ENCODE measurements at places on chromosomes 2 and 18.

DNA sequence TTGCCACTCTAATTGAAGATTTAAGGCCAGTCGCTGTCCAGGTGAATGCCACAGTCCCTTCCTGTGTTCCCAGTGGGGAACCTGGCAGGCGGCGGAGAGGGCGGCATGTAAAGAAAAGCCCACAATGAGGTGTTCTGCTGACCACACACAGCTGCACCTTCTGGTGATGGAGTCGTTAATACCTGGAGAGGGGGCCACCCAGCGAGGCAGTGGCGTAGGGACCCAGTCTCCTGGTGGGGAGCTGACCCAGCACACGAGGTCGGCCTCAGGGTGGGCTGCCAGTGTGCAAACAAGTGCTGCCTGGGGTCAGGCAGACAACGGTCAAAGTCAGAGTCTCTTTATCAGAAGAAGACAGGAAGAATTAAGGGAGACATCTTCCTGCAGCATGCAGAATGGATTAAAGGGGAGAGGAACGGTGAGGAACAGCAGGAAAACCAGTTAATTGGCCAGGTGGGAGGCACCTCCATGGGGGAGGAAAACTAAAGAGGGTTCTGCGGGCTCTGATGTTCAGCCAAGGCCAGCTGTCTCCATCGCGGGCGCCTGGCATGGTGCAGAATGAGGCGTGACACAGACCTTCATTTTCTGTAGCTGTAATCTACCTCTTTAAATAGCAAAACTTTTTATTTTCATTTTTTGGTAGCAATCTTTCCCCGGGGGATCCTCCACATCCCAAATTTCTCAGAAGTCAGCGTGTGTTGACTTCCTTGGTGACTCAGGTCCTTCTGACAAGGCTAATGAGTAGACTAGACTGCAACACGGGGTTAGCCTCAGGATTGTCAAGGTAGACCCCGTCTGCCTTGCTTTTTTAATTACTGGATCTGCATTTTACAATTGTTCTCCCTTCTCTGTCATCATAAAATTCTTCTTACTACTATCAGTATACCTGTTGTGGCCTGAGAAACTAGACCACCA lies 78.3 kb downstream of the SMAD7 start:
- no peak for DNase-seq

DNA sequence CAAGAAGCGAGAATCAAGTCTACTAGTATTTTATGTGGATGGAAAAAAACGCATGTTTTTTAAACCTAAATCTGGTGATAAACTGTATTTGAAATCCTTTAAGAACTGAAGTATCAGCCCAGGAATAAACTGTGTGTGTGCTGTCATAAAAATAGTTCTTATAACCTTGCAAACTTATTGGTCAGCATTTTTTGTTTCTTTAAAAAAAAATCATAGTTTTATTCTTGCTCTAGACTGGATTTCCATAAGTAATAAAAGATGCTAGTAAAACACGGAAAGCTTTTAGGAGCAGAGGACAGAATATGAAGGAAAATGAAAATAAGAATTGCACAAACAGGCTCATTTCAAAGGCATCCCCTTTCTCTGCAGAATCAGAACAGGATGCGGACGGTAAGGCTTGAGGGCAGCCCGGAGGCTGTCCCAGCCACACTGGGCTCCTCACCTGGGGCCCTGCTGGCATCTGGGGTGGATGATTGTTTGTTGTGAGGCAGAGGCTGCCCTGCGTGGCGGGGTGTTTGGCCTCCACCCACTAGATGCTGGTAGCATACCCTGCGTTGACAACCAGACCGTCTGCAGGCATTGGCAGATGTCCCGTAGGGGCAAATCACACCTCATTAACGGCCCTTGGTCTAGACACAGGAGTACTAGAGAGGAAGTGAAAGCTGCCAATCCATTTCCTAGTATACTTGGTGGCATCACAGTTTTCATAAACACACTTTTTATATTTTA lies 52.5 kb downstream of the MBP start:
- no peak for DNase-seq

DNA sequence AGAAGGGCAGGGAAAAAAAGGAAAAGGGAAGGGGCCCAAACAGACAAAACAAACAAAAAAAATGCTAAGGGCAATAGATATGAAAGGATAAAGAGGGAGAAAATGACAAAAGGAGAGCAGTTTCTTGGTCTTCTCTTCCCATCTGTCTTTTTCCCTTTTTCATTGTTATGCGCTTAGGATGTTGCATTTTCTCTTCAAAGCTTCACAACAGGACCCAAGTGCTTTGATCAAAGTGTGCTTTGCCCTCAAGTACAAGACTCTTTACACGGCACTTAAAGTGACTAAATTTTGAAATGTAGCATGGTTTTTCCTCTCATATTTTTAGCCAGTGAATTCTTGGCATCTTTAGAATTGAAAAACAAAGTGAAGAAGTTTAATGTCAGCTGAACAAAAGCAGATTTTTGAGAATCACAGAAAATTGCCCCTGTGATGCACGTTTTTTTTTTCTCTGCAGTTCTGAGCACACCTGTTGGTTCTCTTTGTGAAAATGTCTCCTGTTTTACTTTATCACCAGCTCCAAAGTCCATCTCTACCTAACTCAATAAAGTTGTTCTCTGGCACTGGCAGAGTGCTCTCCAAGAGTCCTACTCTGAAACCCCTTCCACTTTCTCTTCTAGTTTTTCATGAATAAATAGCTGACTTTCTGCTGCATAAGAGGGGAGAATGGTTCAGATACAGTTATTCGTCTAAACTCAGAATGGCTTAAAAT lies 126.6 kb downstream of the KCNH7 start:
- no peak for DNase-seq

DNA sequence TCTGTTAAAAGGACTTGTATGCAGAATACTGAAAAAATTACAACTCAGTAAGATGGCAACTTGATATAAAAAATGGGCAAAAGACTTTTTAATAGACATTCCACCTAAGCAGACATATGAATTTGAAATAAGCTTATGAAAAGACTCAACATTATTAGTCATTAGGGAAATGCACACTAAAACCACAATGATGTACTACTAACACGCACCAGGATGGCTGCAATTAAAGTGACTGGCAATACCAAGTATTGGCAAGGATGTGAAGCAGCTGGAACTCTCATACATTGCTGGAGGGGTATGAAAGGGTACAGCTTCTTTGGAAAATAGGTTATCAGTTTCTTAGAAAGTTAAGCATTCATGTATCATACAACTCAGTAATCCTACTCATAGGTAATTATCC lies 3.2 kb upstream of the ENOSF1 start:
- DNase-seq: no peak

DNA sequence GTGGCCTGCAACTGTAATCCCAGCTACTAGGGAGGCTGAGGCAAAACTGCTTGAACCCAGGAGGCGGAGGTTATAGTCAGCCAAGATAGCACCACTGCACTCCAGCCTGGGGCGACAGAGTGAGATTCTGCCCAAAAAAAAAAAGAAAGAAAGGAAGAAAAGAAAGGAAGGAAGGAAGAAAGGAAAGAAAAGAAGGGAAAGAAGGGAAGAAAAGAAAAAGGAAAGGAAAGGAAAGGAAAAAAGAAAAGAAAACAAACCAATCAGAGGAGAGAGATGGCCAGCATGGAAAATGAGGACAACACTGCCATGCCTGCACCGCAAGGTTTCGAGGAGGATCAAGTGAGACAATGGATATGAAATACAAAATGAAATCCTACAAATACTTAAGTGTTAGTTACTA lies 34.7 kb downstream of the NOL10 start:
- no peak for DNase-seq

DNA sequence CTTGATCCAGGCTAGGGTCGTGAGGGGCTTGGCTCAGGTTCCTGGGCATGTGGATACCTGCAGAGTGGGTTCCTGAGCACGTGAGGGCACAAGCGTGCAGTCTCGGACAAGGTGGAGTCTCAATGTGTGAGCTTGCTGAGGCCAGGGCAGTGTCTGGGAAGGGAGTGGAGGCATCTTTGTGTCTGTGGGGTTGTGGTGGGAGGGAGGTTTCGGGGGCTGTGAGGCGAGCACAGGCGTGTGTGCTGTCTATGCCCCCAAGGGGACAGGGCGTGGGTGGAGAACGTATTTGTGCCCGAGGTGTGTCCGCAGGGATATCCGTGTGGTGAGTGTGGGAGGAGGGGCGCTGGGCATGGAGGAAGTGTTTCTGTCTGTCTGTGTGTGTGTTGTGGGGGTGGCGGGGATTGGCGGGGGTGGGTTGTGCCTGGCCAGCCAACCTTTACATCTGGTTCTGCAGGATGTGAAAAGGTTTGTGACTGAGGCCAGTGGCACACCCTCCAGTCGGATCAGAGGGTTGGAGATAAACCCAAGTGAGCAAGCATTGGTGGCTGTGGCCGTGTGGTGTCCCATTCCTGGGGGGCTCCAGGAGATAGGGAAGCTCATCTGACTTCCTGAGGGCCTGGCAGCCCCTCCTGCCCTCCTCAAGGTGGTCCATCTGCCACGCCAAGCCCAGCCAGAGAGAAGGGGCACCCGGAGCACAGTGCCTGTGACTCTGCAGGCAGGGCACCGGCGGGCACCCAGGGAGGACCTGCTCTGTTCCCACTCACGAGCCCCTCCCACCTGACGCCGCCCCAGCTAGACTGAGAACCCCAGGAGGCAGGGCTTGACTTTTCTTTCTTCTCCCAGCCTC lies 57.1 kb downstream of the ZFP36L2 start:
- no peak for DNase-seq

DNA sequence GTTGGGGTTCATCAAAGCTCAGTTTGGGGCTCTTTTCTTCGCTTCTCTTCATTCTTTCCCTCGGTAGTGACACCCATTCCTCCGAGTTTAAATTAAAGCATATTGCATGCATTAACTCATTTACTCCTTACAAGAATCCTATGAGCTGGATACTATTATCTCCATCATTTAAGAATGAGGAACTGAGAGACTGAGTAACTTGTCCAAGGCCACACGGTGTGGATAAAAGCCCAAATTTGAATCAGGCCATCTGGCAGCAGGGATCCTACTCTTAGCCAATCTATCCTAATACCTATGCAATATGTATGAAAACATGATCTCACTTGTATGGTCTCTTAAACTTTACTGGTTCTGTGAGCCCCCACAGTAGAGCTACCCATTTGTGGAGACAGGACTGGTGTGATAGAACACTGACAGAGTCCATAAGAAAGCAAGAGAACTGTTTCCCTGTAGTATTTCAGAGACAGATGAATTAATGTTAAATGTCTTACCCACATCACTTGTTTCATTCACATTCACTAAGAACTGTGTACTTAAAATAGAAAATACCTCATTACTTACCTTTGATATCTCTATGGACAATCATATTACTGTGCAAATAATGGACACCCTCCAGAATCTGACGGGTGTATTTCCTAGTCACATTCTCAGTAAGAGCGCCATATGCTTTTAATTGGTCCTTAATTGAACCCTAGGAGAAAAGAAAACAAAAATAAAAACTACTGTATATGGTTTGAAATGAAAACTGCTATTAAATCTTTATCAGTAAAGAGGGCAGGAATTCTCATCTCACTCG lies 20.4 kb upstream of the ERCC3 start:
- DNase-seq: no peak

- DNase-seq: no peak
Measured at GRCh38 chr2:37560241-37560848, 111.1 kb downstream of the CDC42EP3 start.

DNA sequence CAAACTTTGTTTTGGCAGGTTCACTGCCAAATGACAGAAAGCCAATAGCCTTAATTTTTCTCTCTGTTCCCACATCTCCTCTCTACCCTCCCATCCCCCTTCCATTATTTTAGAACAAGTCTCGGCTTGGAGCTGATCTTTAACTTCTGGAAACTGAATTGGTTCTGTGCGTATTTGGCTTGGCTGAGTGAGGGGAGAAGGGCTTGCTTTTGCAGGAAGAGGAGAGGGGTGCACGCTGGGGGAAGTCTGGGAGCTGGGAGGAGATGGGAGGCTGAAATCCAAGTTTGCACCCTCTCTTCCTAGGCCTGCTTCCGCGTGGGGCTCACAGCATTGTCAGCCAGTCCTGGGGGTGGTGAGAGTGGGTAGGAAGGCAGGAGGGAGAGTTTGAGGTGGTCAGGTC lies 176.1 kb upstream of the SPRED2 start:
- DNase-seq: no peak

DNA sequence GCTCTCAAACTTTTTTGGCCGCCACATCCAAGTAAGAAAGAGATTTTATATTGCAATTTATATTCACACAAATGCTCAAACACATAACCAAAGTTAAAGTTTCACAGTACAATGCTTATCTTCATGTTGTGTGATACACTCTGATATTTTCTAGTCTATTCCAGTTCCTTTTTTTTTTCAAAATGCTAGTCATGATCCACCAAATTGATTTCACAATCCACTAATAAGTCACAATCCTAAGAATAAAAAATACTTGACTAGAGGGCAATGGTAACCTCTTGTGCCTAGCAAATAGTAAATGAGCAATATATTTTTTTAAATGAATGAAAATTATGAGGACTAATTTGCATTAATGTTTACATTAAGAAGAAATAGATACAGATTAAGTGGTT lies 5.8 kb upstream of the PTPN4 start:
- DNase-seq: no peak

GRCh38 chr18:23941791-23942190 lies 72.8 kb upstream of the TTC39C start:
- no peak for DNase-seq

GRCh38 chr18:3839581-3839981 lies 389.6 kb downstream of the TGIF1 start:
- DNase-seq: peak; percentile 35

GRCh38 chr2:83471655-83472054 lies 987.4 kb downstream of the SUCLG1 start:
- no peak for DNase-seq

- peak; percentile 49 for DNase-seq
Measured at GRCh38 chr18:58861353-58861752, 3.3 kb upstream of the ZNF532 start.

GRCh38 chr2:19870792-19871191 lies 31.0 kb downstream of the TTC32 start:
- DNase-seq: no peak

GRCh38 chr2:30354621-30355020 lies 92.4 kb upstream of the LCLAT1 start:
- no peak for DNase-seq

DNA sequence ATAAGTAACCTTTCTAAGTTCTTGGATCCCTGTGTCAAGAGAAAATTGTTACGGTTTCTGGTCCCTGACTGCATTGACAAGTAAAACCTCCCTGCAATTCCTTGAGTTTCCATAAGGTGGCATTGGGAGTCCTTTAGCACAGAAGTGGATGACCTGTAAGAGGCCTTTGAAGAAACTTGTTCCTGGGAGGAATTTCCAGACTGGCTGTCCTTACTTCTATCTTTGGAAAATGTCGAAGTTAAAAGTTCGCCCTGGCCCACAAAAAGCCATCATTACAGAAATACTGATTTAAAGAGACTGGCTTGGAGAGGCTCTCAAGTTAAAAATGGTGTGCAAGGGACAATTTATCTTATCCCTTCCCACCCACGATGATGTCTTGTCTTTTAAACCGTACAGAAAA lies 218.4 kb downstream of the CDH20 start:
- peak; percentile 88 for DNase-seq

- no peak for DNase-seq
Measured at GRCh38 chr2:8389431-8390108, 292.3 kb upstream of the ID2 start.

- no peak for DNase-seq
Measured at GRCh38 chr18:37846996-37847395, 281.4 kb upstream of the CELF4 start.

GRCh38 chr2:147688242-147688641 lies 156.6 kb upstream of the ACVR2A start:
- no peak for DNase-seq
